AG08395 (cell line): ENCODE measurements at places on chromosomes 11 and 22.
A peak's percentile ranks its signal among the peaks of the same experiment; 100 is the strongest.

GRCh38 chr22:20080776-20081654 lies 974 bp downstream of the DGCR8 start:
- peak; percentile 45 for DNase-seq

DNA sequence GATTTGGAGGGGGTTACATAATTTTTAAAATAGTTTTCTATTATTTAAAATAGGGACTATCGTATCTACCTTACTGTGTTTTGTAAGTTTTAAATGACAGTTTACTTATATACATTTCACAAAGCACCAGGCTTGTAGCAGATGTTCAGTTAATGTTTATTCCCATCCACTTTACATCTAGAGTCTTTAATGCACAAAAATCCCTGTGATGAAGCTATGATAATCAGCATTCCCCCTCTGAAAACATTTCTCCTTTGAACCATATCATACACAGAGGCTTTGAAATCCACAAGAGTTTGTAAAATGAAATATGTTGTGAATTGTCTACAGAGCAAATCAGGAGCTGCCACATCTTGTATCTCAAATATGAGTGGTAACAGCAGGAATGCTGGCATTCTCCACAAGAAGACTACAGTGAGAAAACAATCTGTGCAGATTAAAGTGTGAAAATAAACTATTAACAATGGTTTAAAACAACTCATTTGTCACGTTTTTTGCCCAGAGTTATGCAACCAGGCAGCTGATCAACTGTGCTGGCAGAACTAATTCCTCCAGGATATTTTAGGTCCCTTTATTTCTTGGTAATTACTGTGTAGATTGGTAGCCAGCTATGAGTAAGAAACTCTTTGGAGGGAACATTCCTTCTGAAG lies 699.1 kb upstream of the ARHGAP42 start:
- DNase-seq = no peak

DNA sequence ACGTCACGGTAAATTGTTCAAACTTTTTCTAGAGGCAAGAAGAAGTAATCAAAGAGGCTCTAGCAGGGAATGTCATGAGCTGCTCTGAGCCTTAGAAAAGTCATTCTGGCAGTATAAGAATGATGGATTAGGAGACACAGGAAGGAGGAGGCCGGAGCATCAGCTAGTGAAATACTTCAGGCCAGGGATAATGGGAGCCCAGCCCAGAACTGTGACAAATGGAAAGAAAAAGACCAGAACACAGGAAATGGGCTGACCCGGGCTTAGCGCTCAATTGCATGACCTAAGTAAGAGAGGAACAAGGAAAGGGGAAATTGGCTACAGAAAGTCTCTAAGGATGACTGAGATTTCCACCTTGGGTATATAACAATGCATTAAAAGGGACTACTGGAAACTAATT lies 108.6 kb downstream of the LARGE1 start:
- DNase-seq = peak; percentile 88

- DNase-seq = no peak
These were observed 23.0 kb downstream of the SCN4B start for GRCh38 chr11:118129471-118130172.

- no peak for DNase-seq
These were observed 95.7 kb upstream of the NNMT start for GRCh38 chr11:114200351-114201133.

GRCh38 chr22:32473388-32473952 lies 1.1 kb upstream of the FBXO7 start:
- DNase-seq = peak; percentile 43

DNA sequence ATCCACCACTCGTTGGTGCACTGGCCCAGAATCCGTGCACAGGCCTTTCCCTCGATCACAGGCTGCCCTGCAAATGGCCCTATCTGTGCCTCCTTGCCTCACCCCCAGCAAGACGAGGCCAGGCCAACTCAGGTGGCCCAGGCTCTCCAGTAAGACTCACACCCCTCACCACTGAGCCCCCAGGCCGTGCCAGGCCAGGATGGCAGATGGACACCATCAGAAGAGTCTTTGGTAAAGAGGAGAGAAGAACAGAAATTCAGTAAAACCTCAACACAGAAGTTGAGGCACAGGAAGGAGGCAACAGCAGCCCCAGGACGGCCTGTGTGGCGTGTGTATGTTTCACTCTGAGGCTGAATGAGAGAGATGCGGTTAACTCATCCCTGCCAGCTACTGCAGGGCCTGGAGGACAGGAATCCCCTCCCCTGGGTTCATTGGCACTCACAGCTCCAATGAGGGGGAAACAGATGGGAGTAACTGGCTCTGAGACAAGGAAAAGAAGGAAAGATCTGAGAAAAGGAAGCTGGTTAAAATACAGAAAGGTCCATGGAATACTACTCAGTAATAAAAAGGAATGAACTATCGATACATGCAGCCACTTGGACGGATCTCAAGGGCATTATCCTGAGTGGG lies 54.1 kb upstream of the WNT11 start:
- no peak for DNase-seq

GRCh38 chr11:81487109-81487508 lies 1246.6 kb downstream of the FAM181B start:
- no peak for DNase-seq

DNA sequence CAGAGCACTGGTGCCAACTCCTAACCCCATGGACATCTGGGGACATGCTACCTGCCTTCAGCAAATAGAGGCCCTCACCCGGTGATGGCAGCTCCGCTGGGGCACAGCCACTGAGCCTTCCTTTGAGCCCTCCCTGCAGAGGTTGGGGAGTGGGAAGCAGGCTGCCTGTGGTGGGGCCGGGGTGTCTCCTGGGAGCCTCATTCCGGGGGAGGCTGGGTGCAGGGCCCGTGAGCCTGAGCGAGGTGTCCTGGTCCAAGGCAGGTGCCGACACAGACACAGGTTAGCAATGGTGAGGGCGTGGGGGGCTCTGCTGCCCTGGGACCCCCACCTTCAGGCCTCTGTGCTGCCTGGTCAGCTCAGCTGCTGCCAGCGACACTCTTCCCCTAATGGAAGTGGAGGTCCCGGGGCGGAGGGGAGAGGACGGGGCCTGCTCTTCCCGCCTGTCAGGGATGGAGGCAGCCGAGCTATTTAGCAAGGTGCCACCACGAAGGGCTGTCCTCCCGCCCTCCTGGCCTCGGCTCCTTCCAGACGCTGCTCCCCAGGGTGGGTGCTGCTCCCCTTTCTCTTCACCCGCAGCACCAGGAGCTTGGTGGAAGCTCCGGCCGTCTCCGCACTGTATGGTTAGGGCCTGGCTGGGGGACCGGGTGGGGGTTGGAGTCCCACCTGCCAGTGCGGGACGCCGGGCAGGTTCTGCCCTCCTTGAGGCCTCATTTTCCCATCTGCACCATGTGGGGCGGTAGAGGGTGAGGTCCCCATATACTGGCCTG lies 11.2 kb downstream of the TSPAN4 start:
- DNase-seq = no peak

DNA sequence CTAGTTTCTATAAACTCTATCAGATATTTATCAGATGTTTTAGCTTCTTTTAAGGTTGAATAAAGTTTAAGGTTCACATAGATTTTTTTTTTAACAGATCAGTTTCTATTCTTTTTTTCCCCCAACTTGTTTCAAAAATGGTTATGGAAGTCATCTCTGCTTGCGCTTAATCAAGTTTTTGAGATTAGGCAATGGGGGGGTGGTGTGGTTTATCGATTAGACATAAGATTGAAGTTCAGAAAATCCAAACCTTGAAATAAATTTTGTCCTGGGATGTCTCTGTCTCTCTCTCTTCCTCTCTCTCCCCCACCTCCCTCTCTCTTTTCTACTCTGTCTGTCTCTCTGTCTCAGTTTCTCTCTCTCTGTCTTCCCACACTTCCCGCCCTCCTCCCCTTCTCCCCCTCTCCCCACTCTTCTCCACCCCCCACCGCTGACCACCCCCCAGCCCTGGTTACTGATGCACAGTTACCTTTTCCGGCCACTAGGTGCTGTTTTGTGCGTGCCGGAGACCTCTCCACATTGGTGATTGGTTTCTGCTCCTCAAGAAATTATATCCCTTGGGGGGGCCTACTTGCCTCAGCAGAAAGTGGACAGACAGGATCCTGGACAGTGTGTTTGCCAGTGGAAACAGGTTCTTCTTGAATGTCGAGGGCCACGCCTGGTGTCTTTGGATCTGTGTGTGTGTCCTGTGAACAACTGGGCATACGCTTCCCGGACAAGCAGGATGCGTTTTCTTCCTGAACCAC lies 29.7 kb upstream of the ANO1 start:
- DNase-seq = no peak

- no peak for DNase-seq
These were observed 21.9 kb upstream of the QSER1 start for GRCh38 chr11:32870676-32871075.

GRCh38 chr22:20571531-20572007 lies 64.2 kb downstream of the MED15 start:
- peak; percentile 30 for DNase-seq

GRCh38 chr22:38098410-38099249 lies 11.9 kb downstream of the BAIAP2L2 start:
- peak; percentile 72 for DNase-seq

GRCh38 chr22:48167238-48167637 lies 1404.8 kb downstream of the TBC1D22A start:
- DNase-seq = no peak

DNA sequence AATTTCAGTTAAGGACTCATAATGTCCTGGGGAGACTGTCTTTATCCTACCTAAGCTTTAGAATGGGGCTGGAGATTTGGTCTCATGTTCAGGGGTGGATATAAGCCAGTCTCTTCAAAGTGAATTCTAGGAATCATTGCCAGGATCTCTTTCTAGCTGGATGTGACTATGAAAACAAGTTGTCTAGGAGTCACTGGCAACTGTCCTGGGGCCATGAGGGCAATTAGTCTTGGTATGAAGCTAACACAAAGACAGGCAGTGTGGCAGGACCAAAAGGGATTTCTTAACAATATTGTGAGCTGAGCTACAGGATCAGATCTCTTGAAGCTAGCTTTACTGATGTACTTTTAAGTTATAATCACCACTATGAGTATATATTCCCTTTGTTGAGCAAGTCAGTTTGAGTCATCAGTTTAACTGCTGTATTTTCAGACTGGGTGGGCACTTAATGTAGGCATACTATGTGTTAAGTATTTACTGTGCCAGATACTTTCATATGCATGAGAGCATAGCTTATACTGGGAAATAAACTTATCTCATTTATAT lies 390.0 kb upstream of the CCDC90B start:
- DNase-seq = no peak

DNA sequence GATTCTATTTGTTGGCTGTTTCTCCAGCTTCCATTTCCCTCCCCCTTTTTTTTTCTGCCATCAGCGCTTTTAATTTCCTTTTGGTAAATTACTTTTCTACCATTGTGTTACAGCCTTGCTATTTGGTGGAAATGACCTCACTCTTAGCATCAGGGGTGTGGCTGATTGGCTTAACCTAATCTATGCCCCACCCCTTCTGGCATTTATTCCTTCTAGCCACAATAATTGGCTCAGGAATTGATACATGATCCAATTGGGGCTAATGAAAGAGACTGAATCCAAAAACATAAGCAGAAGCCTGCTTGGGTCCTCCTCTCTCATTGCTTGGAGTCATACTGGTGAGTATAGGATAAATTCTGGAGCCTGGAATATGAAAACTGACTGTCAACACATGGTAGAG lies 402.4 kb upstream of the LRRC4C start:
- DNase-seq = no peak

GRCh38 chr11:108538022-108538424 lies 39.8 kb upstream of the POGLUT3 start:
- no peak for DNase-seq

GRCh38 chr11:60875366-60876167 lies 8.2 kb downstream of the ZP1 start:
- DNase-seq = no peak

GRCh38 chr11:94151903-94152677 lies 23.4 kb downstream of the PANX1 start:
- DNase-seq = peak; percentile 90

- no peak for DNase-seq
These were observed 19.3 kb downstream of the IL10RA start for GRCh38 chr11:118005224-118006152.

DNA sequence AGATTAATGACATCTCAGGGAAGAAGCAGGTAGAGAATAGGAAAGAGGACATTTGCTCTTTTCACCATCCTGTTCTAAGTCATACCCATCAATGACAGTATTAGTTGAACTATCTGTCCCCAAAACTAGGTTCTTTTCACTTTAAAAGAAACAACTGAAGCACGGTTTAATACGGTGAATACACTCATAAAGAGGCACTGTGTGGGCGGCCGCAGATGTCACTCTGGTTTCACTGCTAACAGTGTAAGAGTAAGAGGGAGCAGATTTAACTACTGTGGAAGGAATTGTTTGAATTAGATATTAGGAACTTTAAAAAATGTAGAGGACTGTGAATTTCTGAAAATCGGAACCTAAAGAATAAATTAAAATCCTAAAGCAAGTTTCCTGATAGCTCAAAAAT lies 49.5 kb downstream of the VSIG10L2 start:
- no peak for DNase-seq

DNA sequence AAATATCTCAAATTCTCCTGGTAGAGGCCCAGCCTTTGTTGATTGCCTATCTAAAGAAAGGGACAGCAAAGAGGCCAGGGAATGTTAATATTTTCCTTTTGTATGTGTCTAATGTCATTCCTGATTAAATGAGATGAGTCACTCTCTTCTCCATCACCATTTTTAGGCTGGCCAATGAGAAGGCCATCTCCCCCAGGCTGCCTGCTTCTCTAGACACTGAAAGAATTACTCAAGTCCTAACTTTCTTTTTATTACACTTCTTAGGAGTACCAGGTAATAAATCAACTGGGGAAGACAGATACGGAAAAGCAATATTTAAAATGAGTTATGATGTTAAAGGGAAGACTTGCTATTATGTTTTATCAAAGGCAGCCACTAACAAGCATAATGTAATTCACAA lies 259.2 kb upstream of the SORL1-AS1 start:
- DNase-seq = peak; percentile 8

GRCh38 chr22:39873965-39874364 lies 19.6 kb downstream of the ENTHD1 start:
- no peak for DNase-seq

DNA sequence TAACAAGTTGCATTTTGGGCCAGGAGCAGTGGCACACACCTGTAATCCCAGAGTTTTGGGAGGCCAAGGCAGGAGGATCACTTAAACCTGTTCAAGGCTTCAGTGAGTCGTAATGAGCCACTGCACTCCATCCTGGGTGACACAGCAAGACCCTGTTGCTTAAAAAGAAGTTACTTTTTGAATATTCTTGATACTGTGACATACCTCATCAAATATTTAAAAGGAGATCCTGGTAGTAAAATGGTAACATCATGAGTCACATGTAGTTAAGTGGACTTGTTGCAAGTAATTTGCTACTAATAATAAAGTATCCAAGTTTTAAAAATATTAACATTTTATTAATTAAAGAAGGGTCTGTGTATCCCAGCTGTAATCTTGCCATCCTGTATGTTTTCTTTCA lies 18.3 kb downstream of the HMGXB4 start:
- no peak for DNase-seq
